ENCODE measurements at places on chromosomes 2 and 18.
A peak's percentile ranks its signal among the peaks of the same experiment; 100 is the strongest.

DNA sequence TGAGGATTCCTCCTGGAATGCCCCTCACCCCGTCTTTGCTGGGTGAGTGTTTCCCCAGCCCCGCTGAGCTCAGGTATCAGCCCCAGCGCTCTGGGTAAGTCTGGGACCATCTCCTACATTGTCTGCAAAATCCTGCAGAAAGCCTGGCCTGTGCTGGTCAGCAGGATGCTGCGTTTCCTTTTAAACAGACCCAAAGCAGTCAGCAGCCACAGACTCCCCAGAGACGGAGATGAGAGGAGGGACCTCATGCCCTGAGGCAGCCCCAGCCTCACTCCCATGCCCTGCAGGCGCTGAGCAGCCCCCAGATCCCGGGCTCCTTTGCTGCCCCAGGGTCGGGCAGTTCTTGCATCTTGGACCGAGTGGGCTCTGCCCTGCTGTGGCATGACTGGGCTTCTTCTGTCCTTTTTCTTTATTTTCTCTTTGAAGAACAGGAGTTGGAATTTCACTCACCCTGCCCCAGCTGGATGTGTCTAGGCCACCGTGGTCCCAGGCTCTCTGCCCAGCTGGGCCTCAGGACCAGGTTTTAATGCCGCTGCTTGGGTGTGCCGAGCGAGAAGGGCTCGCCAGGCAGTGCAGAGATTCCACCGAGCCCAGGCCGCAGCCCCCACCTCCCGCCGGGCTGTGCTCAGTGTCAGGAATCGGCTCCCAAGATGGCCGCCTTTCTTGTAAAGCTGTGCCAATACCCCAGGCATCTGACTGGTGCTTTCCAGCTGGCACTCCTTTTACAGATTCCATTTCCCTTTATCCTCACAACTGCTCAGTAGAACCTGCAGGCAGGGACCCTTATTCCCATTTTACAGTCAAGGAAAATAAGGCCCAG, 43.6 kb downstream of the ODC1 start:
- peak; percentile 38 for DNase-seq

GRCh38 chr2:42045352-42045751, 2.5 kb upstream of the PKDCC start:
- DNase-seq, result no peak

DNA sequence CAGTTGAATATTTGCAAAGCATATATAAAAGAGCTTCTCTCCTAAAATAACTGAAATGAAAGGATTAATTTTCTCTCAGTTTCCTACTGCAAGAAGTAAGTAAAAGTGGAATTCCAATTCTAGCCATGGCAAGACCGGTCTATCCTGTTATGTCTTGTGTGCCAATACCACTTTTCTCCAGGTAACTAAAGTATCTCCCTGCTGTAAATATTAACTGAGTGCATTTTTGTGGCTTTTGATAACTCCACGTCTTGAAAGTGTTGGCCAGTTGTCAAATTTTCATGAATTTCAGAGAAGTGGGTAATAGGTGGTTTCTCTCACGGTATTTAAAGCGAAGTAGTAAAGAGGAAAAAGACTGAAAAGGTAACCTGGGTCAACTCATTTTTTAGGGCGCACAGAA, 225.9 kb downstream of the NEDD4L start:
- no peak for DNase-seq

DNA sequence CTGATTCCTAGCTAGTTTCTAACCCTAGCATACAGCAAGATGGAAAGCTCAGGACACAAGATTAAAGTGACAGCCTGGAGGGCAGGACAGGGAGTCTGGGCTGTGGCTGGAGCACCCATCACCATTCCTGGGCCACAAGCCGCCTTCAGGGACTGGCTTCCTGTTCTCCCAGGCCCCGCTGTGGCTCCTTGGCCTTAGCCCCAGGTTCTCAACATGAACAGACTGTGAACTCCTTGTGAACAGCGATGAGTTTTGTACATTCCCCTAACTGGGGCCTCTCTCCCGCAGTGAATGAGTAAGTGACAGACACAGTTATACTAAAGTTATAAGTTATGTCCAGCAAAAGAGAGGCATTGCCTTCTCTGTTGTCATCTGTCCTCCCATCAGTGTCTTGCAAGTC, 35.9 kb upstream of the SLC14A1 start:
- DNase-seq, result no peak

- DNase-seq, result no peak
Observed at GRCh38 chr2:191206613-191207471, 38.4 kb upstream of the MYO1B start.

- DNase-seq, result no peak
Observed at GRCh38 chr18:3044931-3045698, 32.2 kb upstream of the LPIN2 start.

DNA sequence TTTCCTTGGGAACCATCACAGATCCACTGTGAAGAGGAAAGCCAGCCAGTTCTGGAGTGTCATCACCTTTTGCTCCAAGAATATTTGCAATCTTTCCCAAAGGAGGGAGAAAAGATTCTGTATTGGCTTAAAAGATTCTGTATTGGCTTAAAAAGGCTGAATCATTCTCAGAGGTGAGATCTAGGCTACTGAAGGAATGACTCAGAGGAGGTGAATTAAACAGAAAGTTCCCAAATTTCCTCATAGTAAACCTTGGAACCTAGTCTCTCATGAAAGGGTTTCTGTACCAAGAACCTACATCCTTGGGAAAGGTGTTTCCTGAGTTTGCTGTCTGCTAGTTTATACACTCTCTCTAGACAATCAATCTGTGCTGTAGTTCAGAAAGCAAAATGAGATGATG, 34.1 kb upstream of the GRB14 start:
- no peak for DNase-seq

- no peak for DNase-seq
Observed at GRCh38 chr2:59690849-59691248, 862.6 kb downstream of the BCL11A start.

GRCh38 chr2:7693246-7694075, 776.2 kb downstream of the RNF144A start:
- no peak for DNase-seq

DNA sequence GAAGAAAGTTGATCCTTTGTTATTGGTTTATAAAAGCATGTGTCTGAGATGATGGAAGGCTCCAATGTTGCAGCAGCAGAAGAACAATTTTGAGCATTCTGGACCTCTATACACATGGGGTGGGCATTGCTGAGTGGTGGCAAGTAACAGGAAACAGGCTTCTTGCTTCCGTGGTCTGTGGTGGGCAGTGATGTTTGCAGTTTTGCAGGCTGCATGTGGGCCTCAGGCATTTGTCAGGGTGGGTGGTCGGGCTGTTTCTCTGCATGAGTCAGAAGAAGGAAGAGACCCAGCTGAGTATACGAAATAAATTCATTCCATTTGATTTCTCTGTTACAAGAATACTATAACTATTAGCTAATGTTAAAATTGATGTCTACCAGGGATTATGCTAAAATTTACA, 239.5 kb upstream of the COL3A1 start:
- DNase-seq, result no peak

DNA sequence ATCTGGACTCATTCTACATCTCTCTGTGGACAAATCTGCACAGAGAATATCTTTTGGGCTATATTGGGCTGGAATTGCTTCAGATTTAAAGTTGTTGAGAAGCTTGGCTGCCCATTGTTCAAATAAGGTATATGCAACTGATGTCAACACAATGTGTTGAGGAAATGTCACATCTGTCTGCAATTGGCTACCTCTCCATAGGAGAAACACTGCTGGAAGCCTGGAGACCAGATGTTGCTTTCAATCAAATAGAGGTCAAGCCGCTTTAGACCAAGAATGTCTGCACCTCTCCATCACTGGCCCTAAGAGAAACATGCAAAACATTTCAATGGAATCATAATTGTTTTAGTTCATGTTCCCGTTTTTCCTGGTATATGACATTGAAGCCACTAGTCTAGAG, 720.2 kb downstream of the SLC4A3 start:
- peak; percentile 54 for DNase-seq

- no peak for DNase-seq
Observed at GRCh38 chr2:221068123-221068522, 504.0 kb downstream of the EPHA4 start.

- DNase-seq, result no peak
Observed at GRCh38 chr2:198097630-198098029, 293.2 kb downstream of the PLCL1 start.

- no peak for DNase-seq
Observed at GRCh38 chr18:7541835-7542234, 25.3 kb upstream of the PTPRM start.

DNA sequence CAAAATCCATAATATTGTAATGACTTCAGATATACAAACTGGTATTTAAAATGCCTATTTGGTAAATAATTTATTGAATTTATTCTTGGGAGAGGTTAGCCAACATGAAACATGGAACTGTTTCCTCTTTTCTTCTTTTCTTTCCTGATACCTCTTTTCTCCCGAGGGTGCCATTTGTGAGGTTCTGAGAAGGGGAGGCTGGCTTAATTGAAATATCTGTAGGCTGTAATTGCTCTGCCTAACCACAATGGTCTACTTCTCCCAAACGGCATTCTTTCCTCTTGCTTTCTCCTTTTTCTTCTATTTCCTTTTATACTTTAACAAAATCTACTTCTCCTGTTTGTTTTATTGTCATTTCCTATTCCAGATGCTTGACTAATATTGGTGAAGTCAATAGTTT, 114.9 kb downstream of the TCF4 start:
- DNase-seq, result no peak

- DNase-seq, result no peak
Observed at GRCh38 chr2:96760986-96761832, 507 bp downstream of the CNNM4 start.

DNA sequence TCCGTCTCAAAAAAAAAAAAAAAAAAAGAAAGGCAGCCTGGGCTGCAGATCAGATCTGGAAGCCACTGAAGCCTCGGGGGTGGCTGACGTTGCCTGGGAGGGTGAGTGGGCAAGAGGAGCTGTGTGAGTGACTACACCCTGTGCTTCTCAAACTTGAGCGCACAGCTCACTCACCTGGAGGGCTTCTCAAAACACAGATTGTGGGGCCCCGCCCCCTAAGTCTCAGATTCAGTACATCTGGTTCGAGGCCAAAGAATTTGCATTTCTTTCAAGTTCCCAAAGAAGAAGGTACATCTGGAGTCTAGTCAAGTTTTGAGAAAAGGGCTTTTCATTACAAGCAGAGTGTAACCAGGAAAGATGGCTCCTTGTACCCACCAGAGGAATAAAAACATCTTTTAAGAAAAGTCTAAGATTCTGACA, 97.7 kb upstream of the CAB39 start:
- no peak for DNase-seq
